ENCODE measurements at places on chromosomes 4 and X.

- DNase-seq, result no peak
Observed at GRCh38 chr4:78880874-78881492, 58.3 kb downstream of the PAQR3 start.

DNA sequence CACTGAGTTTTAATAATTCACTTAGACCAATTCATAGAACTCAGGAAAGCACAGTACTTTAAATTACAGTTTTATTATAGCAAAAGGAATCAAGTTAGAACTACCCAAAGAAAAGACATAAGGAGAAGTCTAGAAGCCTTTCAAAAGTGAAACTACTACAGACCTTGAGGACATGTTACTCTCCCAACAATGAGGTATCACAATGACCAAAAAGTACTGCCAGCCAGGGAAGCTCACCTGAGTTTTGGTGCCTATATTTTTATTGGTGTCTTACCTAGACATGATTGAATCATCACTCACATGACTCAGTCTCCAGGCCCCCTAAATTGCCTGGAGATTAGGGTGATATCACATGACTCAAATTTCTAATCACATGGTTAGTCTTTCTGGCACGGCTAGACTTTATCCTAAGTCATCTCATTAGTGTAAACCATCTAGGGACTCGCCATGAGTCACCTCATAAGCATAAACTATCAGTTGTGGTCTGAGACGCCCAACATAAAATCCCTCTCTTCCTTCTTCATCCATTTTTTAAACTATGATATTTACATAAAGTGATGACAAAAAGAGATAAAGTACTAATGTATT lies 372.3 kb downstream of the TMA16 start:
- DNase-seq, result no peak

GRCh38 chr4:173752610-173753230 lies 222.7 kb upstream of the HAND2 start:
- no peak for DNase-seq

DNA sequence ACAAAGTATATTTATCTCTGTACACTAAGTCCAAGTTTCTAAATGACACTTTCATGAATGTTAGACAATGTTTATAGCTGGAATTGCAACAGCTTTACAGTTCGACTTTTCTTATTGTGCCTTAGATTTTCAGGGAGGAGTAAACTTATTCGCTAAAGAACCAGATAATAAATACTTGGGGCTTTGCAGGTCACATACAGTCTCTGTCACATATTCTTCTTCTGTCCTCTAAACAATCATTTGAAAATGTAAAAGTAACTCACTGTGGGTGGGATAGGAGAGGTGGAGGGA lies 132.6 kb downstream of the SPRY1 start:
- DNase-seq, result no peak

DNA sequence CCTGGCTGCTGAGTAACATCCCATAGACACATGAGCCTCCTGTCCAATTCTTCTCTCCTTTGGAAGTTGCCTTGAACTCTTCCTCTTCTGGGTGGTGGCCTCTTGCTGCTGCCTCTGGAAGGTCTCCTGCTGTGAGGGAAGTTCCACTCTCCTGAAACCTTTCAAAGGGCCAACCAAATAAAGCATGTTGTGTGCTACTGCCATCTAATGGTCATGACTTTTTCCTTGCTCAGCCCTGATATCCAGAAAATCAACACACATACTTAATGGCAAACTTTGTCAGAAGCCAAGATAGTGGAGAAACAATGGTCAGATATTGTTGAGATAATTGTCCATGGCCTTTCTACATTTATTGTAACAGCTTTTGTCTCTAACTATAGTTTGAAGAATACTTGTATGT lies 19.1 kb upstream of the ZXDA start:
- no peak for DNase-seq

- no peak for DNase-seq
Observed at GRCh38 chr4:173498023-173498422, 32.0 kb downstream of the HAND2 start.

- DNase-seq, result no peak
Observed at GRCh38 chrX:103396186-103396585, 19.8 kb downstream of the BEX3 start.

DNA sequence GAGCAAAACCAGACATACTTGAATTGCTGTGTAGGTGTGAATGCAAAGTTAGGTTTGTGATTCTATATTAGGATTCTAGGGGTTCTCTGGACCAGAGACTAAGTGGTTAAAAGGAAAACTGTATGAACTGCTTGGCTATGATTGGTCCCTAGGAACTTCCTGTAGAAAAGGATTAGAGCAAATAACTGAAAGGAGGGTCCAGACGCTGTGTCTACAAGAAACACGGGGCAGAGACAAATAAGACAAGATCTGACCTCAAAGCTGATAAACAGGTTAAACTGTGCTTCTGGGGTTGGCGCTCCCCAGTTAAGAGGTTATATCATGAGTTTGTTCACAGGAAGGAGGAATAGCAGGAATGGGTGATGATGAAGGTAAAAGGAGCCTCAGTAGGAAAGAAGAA lies 183.6 kb downstream of the MGST2 start:
- no peak for DNase-seq

DNA sequence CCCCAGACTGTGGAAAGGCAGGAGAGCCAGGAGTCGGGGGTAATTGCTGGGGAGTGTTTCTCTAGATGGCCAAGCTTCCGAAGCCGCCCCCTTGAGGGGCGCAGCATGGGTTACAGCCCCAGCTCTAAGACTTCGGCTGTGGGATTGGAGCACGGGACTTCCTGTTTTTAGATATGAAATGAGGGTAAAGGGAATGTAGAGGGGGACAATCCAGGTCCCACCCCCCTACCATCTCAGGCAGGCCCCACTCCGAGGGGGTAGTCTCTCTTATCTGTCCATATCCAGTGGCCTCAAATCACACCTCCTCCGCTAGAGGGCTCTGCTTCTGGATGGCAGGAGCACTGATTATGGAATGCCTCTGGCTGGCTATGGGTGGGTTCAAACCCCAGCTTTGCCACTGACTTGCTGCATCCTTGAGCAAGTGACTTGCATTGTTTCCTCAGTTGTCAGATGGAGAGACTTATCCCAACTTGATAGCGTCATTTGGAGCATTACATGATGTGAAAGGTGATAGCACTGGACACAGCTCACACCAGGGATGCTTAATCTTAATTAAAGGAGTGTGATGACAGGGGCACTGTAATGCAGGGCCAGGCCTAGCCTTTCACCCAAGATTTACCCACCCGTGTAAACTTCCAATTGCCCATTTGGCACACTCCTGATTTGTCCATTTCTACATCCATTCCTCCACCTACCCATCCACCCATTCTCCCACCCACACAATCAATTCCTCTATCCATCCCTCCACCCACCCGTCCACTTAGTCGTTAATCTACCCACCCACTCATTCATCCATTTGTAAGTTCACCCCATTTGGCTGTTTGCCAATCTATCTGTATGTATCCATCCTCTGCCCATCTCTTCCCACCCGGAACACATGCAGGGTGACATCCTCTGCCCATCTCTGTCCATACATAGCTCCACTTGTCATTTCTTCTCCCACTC lies 848 bp upstream of the KCND1 start:
- DNase-seq, result peak; percentile 2

GRCh38 chr4:91471280-91471679 lies 832.5 kb upstream of the GRID2 start:
- DNase-seq, result no peak

- no peak for DNase-seq
Observed at GRCh38 chr4:149961876-149962597, 116.2 kb upstream of the DCLK2 start.

All from activated effector memory CD4-positive, alpha-beta T cell treated with Interleukin-2 at 50 U/mL for 16 hours (primary cell).